ENCODE measurements at places on chromosomes 1 and 21.

GRCh38 chr1:2041887-2042286 lies 8.3 kb upstream of the PRKCZ start:
- DNase-seq, result no peak

- no peak for DNase-seq
Observed at GRCh38 chr1:55717111-55717510, 501.9 kb upstream of the USP24 start.

GRCh38 chr21:19577381-19577780 lies 1173.8 kb upstream of the TMPRSS15 start:
- DNase-seq, result no peak

- peak; percentile 57 for DNase-seq
Observed at GRCh38 chr1:15501208-15502032, 22.6 kb downstream of the CASP9 start.

DNA sequence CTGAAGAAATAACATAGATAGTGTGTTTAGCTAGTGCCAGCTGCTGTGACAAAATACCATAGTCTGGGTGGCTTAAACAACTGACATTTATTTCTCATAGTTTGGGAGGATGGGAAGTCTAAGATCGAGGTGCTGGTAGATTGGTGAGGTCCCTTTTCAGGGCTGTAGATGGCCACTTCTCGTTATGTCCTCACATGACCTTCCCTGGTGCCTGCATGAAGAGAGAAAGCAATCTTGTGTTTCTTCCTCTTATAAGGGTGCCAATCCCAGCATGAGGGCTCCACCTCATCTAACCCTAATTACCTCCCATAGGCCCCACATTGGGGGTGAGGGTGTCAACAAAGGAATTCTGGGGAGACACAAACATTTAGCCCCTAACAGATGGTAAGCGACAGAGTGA lies 9.3 kb downstream of the MTARC2 start:
- no peak for DNase-seq

DNA sequence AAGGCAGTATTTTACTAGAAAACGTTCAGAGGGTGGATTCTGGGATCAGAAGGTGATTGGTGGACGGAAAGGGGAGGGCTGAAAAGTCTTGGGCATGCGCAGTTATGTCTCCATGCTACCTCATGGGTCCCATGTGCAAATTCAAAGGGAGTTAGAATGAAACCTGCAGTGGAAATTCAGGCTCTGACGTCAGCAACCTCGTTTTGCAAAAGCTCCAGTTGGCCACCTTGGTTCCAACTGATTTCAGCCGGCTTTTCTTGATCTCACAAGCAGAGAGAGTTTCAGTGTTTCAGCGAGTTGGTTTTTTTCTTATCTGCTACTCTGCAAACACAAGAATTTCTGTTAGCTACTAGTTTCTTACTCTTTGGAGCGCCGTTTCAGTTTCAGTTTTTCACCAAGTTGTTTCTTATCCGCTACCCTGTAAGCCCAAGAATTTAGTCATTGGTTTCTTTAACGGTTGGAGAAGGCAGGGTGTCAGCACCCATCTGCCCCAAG lies 69.8 kb upstream of the PGBD5 start:
- no peak for DNase-seq

GRCh38 chr1:243598433-243598832 lies 251.6 kb downstream of the AKT3 start:
- DNase-seq, result no peak

DNA sequence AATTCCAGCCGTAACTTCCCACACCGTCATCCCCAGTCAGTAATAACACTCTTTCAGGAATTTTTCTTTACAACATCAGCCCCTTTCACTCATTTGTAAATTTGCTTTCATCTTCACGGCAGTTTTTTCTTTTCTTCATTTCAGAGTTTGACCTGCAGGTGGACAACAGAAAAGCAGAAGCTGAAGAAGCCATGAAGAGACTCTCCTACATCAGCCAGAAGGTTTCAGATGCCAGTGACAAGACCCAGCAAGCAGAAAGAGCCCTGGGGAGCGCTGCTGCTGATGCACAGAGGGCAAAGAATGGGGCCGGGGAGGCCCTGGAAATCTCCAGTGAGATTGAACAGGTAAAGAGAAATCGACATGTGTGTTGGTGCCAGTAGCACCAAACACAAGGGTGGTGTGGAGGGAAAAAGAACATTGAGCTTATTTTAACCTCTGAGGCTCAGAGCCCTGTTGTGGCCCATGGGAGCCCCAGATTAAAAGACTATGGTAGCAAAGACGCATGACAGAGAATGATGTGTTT lies 53.2 kb downstream of the LAMC2 start:
- no peak for DNase-seq

- DNase-seq, result no peak
Observed at GRCh38 chr1:230210326-230210980, 143.4 kb downstream of the GALNT2 start.

DNA sequence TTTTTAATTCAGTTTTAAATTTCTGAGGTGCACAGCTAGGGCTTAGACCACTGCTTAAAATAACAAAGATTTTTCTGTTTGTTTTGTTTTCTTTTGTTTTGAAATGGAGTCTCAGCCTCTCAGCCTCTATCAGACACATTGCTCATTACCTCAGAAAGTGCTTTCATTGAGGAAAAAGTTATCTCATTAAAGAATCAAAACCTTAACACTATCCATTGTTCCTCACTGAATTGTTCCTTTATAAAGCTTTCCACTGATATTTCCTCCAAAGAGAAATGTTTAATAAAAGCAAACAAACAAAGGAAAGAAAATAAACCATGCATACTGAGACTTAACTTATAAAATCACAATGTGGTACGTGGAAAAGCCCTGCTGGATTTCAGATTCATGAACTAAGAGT lies 63.8 kb downstream of the SIPA1L2 start:
- DNase-seq, result no peak

- no peak for DNase-seq
Observed at GRCh38 chr1:32684167-32684811, 18.3 kb downstream of the SYNC start.

GRCh38 chr1:198893763-198894444 lies 255.1 kb downstream of the PTPRC start:
- no peak for DNase-seq

- no peak for DNase-seq
Observed at GRCh38 chr1:112637254-112638109, 17.9 kb downstream of the CAPZA1 start.

DNA sequence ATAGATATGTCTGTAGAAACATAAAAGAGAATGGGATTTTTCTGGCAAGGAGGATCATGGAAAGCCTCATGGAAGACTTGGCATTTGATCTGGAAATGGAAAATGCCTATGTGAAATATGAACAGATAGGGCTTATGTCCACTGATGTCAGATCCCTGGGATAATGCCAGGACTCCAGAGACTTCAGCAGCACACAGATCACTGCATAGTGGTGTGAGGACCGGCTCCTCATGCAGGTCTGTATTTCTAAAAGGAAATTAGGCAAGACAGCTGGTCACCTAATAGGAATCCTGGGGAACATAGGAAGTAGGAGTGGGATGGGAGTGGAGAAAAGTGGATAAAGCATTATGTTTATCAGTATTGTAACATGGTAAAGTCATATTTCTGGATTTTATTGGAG lies 56.8 kb upstream of the IPO9 start:
- DNase-seq, result no peak

- no peak for DNase-seq
Observed at GRCh38 chr1:212946872-212947271, 3.5 kb upstream of the VASH2 start.
